Activated gamma-delta T cell treated with anti-CD3 and anti-CD28 coated beads, Interleukin-2, amount 50 U/mL, for 16 hours (primary cell): ENCODE measurements at places on chromosomes 16 and 17.

DNA sequence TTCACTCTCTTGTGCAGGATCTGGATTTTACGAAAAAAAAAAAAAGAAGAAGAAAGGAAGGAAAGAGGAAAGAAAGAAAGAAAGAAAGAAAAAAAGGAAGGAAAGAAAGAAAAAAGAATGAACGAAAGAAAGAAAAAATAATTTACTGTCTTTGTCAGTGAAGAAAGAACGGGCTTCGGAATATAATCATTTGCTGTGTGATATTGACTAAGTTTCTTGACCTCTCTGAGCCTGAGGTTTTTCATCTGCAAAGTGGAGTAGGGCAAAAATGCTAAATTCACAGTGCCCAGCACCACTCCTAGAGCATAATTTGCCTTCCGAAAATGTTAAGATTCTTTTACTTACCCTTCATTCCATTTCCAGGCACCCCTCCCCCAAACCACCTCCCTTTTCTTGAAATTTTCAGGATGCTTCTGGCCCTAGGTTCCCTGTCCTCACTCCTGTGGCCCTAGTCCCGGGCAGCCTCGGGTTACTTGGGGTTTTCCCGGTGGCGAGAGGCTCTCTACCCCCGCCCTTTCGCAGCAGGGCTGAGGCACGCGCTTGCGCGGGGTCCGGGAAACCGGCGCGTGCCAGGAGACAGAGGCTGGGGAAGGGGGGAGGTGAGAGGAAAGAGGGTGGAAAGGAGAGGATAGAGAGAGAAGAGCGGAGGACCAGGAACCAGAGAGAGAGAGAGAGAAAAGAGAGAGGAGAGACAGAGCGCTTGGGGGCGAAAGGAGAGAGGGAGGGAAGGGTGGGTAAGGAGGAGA, at the start of gene CNTNAP1:
TSS of gene CNTNAP1 (plus strand) at position 556 of the 746 bp plus-strand sequence. CDS start 299 bp downstream, outside the sequence.
- DNase-seq: no peak

DNA sequence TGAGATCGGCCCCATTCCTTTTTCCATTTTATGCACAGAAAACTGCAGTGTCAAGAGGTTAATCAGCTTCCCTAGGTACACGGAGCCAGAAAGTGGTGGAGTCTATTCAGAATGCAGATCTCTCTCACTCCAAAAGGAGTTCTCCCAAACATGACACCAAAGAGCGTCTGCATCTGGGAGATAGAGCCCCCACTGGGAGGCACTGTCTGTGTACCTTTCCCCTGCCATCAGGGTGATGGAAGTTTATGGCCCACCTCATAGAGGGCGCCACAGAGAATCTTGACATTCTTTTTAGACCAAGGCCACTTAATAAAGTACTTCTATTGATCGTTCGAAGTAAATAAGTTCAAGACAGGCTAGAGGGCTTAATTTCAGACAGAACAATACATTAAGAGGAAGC, 493.7 kb upstream of the ERCC4 start:
- no peak for DNase-seq

- DNase-seq: no peak
These were observed 965 bp downstream of the INTS2 start for GRCh38 chr17:61926826-61927207.

- DNase-seq: no peak
These were observed 5.1 kb upstream of the KRT16 start for GRCh38 chr17:41617698-41618097.

DNA sequence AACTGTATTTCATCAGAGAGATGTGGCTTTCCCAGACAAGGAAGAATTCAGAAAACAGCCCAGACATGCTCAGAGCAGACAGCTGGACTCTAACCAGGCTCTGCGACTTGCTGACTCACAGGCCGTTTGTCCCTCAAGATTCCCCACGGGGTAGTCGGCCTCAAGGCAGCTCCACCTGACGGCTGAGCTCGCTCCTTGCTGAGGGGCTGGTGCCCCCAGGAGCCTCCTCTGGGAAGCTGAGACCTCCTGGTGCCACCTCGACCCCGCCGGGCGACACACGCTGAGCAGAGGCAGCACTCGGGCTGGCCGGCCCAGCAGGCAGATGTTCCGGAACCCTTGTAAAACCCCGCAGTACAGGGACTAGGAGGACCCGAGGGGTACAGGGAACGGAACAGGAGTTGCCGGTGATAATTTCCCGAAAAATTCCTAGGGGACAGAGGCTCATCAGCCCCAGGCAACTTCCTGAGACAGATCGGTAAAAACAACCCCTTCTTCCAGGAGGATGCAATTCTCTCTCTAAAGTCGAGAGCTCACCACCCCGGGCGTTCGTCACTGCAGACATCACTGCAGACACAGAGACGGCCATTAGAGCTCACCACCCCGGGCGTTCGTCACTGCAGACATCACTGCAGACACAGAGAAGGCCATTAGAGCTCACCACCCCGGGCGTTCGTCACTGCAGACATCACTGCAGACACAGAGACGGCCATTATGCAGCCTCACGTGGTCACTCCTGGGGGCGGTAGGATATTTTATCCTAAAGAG, 19.9 kb downstream of the RPH3AL start:
- no peak for DNase-seq

- DNase-seq: no peak
These were observed 611 bp downstream of the BANP start for GRCh38 chr16:87951552-87952538.

- no peak for DNase-seq
These were observed 40.7 kb downstream of the ADCY9 start for GRCh38 chr16:4075534-4075933.

- DNase-seq: no peak
These were observed 7.2 kb downstream of the MMP15 start for GRCh38 chr16:58032710-58033293.

GRCh38 chr17:76345377-76345974, 8.2 kb downstream of the PRPSAP1 start:
- no peak for DNase-seq

GRCh38 chr17:2898255-2898926, 102.2 kb downstream of the RAP1GAP2 start:
- no peak for DNase-seq
